ENCODE measurements at places on chromosomes 7 and 10.

- DNase-seq: no peak
These were observed 72.5 kb downstream of the PRLHR start for GRCh38 chr10:118522791-118523498.

GRCh38 chr10:120606051-120606764, 149.2 kb downstream of the PLPP4 start:
- DNase-seq: no peak

GRCh38 chr10:128693493-128694131, 567.4 kb upstream of the MKI67 start:
- DNase-seq: no peak

GRCh38 chr10:75472685-75473084, 41.3 kb downstream of the LRMDA start:
- DNase-seq: no peak

DNA sequence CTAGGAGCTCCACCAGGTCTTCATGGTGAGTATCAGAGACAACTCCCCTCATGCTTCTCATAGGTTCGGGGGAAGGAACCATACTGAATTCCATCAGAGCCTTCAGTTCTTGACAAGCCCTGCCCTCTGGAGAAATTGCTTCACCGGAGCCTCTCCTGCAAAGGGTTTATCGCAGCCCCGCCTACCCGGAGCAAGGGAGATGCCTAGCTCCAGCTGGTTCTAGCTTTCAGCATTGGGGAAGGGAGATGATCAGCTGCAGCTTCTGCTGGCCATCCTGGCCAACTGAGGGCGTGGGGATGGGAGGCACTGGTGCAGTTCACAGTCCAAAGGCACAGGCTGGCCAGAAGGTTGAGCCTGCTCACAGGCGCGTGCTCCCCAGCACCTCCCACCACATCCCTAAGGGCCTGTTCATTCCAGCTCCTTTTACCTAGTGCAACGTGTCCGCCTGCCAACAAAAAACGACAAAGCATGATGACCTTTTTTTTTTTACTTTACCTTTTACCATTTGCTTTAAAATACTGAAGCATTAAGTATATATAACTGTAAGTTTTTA, 31.2 kb downstream of the LANCL2 start:
- DNase-seq: no peak

- DNase-seq: no peak
These were observed 5.4 kb upstream of the ZFYVE27 start for GRCh38 chr10:97731346-97732051.

- DNase-seq: no peak
These were observed 124.1 kb downstream of the WDR11 start for GRCh38 chr10:120975072-120975867.

- DNase-seq: no peak
These were observed 177.1 kb upstream of the PRKCQ start for GRCh38 chr10:6757158-6757557.

GRCh38 chr10:43078986-43079273, 2.1 kb downstream of the RET start:
- DNase-seq: peak; percentile 19

DNA sequence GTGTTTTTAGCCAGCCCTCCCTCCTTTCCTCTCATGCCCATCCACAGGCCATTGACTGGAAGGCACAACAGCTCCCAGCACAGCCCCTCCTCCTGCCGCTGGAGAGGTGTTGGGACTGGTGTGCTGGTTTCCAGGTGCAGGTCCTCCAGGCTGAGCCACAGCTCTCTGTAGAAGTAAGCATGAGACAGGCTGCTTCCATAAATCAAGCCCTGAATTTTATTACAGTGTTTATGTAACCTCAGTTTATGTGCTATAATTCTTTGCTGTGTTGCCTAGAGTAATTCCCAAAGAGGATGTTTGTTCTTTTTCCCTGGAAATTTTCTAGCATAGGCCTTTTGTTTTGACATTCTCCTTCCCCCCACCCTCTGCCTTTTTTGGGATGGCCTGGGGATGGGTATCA, 445.8 kb downstream of the AUTS2 start:
- no peak for DNase-seq

- peak; percentile 43 for DNase-seq
These were observed at the start of gene NIPSNAP2 for GRCh38 chr7:55964261-55965099. Gene NIPSNAP2, plus strand, starts transcription at chr7:55964585. Its CDS starts 25 bp downstream, at chr7:55964610.

- DNase-seq: no peak
These were observed 91.4 kb upstream of the CAPZA2 start for GRCh38 chr7:116770941-116771340.

DNA sequence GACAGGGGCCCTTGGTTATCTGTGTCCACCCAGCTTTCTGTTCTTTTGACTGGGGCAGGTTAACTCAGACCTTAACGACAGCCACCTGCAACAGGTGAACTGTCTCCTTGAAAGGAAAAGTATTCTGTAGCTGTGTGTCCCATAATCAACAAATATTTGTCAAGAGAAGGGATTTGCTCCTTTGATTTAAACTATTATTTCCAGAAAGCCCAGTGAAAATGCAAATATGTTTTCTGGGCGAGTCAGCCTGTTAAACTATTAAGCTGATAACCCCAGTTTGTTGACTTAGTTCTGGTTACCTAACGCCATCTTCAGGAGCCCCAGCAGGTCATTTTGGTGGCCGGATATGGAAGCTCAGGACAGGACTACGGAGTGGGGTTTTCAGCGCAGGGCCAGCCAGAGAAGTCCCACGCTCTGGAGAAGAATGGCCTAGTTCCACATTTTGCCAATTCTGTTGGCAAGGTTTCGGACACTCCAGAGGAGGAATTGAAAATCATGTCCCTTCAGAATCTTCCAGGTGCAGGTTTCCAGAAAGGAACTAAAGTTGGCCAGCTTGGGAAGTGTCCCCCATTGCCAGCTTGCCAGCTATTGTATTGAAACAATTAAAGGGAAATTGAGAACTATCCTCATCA, 54.5 kb downstream of the ADRA2A start:
- DNase-seq: no peak

GRCh38 chr7:81491573-81491972, 278.3 kb downstream of the HGF start:
- no peak for DNase-seq

- no peak for DNase-seq
These were observed 6.8 kb upstream of the EFCAB10 start for GRCh38 chr7:105587909-105588635.

DNA sequence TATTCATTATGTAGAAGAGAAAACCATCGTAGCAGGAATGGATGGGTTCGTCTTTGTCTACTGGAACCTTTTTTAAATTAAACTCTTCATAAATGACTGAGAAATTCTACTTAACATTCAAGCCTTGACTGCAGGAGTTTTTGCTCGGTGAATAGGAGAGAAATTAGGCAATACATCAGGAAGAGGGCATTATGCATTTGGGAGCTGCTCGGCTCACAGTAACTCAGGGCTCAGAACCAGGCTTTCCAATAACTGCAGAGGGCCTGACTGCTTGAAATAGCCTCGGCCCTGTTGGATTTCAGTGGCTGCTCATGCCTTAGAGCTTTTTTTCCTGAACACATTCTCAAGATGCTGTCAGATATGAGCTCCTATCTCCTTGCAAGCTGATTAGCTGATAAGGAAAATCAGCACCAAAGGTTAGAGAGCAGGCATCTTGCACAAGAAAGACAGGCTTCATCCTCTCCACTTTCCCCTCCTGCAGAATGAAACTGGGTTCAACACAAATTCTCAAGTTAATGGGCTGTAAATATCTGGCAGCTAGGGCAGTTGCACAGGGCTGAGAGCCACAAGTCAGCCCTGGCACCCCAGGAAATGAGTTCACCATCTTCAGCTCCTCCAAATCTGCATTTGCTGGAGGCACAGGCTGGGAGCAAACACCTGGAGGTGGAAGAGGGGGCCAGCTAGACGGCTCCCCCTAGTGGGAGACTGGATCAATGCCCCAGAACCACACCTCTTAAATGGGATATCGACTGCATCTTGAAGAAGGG, 24.3 kb downstream of the TECTB start:
- no peak for DNase-seq

DNA sequence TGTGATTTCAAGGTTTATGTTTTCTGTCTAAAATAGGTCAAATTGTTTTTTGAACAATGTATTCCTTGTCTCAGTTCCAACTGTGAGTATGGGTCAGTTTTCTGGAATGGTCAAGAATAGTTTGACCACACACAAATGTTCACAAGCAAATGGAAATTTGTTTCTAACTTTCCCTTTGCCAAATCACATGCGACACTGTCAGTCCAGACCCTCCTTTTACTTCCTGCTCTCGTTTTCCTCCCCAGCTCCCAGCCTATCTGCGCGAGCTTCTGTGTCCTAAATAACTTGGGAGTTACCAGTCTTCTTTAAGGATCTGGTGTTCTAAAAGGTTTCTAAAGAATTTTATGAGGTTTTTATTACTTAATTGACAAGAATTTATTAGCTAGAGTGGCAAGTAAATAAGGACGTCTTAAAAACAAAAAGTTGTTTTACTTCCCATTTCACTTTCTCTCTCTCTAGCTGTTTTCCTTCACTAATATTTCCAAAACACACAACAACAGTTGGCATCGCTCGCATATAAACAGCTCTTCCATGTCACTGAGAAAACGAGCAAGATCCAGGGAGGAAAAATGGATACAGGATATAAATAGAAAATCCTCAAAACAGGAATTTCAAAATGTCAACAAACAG, 266.1 kb upstream of the KLF6 start:
- no peak for DNase-seq

- no peak for DNase-seq
These were observed 65.3 kb downstream of the VCL start for GRCh38 chr10:74063256-74063655.

- DNase-seq: no peak
These were observed 40.5 kb upstream of the MMD2 start for GRCh38 chr7:4999369-4999950.

GRCh38 chr7:30093420-30093952, 41.3 kb upstream of the MTURN start:
- no peak for DNase-seq

DNA sequence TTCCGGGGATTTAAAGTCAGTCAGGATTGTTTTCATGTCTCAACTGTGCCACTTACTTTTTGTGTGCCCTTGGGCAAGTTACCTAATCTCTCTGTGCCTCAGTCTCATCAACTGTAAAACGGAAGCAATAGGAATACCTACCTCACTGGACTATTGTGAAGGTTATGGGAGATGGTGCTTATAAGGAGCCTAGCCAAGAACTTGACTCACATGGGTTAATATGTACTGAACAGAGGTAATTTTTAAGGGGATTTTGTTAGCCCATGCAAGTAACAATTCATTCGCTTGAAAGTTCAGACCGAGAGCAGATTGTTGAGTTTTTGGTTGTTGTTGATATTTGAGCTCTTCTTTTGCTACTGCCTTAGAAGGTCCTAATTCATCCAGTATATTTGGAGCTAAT, 202.9 kb downstream of the ZNF365 start:
- DNase-seq: no peak

DNA sequence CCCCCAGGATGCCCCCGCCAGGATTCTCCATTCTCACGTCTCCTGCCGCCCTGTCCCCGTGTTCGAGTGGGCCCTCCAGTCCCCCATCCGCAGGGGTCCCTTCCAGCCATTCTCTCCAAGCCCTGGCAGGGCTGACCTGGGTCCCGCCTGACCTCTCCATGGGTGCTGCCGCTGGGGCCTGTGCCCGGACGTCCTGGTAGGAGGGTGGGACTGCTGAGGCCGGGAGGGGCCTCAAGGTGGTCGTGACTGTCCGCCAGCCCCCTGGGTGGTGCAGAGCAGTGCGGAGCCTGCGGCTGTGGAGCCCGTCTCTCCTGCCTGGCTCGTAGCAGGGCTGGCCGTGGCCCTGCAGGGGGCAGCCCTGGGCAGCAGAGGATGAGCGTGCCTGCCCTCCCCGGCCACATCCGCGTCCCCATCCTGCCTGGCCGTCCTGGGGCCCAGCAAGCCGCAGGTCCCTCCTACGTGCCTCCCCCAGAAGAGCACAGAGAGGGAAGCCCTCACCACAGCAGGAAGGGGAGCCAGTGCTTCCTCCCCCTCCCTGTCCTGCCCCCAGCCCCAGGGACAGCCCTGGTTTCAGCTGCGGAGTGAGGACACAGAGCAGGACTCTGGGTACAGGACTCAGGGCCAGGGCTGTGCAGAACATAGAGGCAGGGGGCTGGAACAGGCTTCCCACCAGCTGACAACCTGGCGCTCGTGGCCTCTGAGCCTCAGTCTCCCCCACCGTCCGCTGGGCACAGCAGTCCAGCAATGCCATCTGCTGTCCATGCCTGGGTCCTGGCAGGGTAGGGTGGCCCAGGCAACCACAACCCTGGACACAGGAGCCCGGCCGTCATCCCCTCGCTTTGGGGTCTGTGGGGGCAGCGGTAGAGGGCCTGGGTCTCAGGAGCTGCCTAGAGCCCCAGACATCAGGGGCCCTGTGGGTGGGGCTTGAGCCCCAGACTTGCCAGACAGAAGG, 1.5 kb upstream of the GRIFIN start:
- DNase-seq: peak; percentile 56

DNA sequence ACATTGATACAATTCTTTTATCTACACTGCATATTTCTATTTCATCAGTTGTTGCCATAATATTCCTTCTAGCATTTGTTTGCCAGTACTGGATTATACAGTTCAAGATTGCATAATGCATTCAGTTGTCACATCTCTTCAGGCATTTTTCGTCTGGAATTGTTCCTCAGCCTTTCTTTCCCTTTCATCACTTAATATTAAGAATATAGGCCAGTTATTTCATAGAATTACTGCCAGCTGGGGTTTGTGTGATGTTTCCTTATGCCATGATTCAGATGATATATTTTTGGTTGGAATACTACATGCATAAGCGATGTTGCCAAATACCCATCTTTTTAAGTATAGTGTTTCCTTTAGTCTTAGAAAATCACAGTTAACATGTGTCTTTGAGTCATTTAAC, 20.8 kb downstream of the KIFBP start:
- no peak for DNase-seq

DNA sequence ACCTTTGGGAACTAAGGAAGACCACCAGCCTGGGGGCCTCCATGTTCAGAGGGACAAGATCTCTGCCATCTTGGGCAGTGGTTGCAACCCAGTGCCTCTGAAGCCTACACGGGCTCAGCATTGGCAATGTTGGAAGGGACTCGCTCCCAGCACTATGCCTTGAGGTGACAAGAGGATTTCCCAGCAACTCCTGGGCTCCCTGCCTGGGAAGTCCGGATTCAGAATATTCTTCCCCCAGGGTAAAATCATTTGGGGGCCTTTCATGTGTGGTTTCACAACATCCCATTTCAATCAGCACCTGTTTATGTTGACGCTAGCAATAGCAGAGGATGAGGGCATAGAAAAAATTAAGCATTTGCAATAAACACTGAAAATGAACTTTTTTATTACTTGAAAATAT, 509.8 kb upstream of the MGMT start:
- no peak for DNase-seq

DNA sequence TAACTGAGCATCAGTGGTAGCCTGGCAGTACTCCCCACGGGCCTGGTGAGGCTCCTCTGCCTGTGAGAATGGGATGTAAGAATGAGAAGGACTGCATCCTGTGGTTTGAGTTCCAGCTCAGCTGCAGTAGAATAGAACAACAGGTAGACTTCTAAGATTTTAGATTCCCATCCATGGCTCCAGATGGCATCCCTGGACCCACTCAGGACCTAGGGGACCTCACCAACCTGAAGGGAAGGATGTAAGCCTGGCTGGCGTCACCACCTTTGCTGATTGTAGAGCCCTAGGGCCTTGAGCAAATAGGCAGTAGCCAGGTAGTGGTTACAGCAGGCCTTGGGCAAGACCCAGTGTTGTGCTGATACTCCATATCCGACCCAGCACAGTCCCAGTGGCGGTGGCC, 9.6 kb upstream of the AOC1 start:
- DNase-seq: no peak

GRCh38 chr10:5684971-5685763, 529 bp downstream of the TASOR2 start:
- peak; percentile 63 for DNase-seq

- no peak for DNase-seq
These were observed 890 bp downstream of the ZFYVE27 start for GRCh38 chr10:97737770-97738265.

GRCh38 chr10:26567351-26567721, 129.2 kb downstream of the APBB1IP start:
- no peak for DNase-seq

- no peak for DNase-seq
These were observed 102.1 kb upstream of the MAGI2 start for GRCh38 chr7:79555571-79555970.

All from stimulated activated CD8-positive, alpha-beta memory T cell treated with anti-CD3 and anti-CD28 coated beads, Interleukin-2, amount 100 ng/mL, for 48 hours (primary cell).